ENCODE measurements at places on chromosomes 12 and 14.
A peak's percentile ranks its signal among the peaks of the same experiment; 100 is the strongest.

DNA sequence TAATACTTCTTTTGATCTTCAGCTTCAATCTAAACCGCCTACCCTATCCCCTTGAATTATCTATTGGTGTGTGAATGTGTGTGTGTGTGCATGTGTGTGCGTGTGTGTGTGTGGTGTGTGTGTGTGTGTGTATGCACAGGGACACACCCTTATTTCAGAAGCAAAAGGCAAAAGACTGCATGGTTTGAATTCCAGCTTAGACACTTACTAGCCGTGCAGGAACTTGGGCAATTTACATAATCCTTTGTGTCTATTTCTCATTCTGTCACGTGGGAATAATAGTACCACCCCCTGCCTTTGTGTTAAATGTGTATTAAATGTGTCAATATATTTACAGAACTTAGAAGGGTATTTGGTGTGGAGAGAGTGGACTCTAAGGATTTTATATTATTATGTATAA is 251.7 kb downstream of the TMEM132C start:
- no peaks in the 10 kb centered on the region for H3K27me3 ChIP-seq
- no peaks in the 10 kb centered on the region for H3K36me3 ChIP-seq
- no peak overlapping the region for H3K4me3 ChIP-seq
- no peaks in the 10 kb centered on the region for H3K4me1 ChIP-seq
- DNase-seq, result no peak

DNA sequence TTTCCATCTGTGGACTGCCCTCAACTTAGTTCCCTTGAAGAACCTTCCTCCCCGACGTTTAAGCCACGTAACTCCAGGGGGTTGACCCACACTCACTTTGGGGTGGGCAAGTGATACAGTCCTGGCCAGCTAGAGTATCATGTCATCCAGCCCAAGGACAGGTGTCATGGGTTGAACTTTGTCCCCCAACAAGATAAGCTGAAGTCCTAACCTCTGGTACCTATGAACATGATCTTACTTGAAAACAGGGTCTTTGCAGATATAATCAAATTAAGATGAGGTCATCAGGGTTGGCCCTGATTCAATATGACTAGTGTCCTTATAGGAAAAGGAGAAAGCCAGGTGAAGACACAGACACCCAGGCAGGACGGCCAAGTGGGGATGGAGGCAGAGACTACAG is 68.6 kb downstream of the ITPK1 start:
- peaks cover 37% of the 10 kb centered on the region for H3K4me1 ChIP-seq
- no peaks in the 10 kb centered on the region for H3K27me3 ChIP-seq
- H3K27ac ChIP-seq, result no peak overlapping the region

- H3K27me3 ChIP-seq, result no peaks in the 10 kb centered on the region
- no peak for DNase-seq
- H3K4me1 ChIP-seq, result no peaks in the 10 kb centered on the region
- H3K27ac ChIP-seq, result no peak overlapping the region
- H3K36me3 ChIP-seq, result no peaks in the 10 kb centered on the region
- H3K4me3 ChIP-seq, result no peak overlapping the region
Observed at GRCh38 chr12:70186436-70186835, 56.8 kb upstream of the CNOT2 start.

GRCh38 chr14:65336191-65336591 is 76.3 kb upstream of the FUT8 start:
- H3K4me1 ChIP-seq, result no peaks in the 10 kb centered on the region
- DNase-seq, result no peak
- no peaks in the 10 kb centered on the region for H3K27me3 ChIP-seq
- H3K27ac ChIP-seq, result no peak overlapping the region

GRCh38 chr12:83676781-83677295 is 990.1 kb downstream of the TMTC2 start:
- no peak for DNase-seq
- no peaks in the 10 kb centered on the region for H3K27me3 ChIP-seq
- H3K36me3 ChIP-seq, result no peaks in the 10 kb centered on the region
- H3K27ac ChIP-seq, result no peak overlapping the region
- no peaks in the 10 kb centered on the region for H3K4me1 ChIP-seq

- H3K27ac ChIP-seq, result peak overlapping the region; percentile 88
- DNase-seq, result no peak
- peaks cover 99% of the 10 kb centered on the region for H3K4me1 ChIP-seq
- H3K4me3 ChIP-seq, result no peak overlapping the region
- no peaks in the 10 kb centered on the region for H3K36me3 ChIP-seq
- H3K27me3 ChIP-seq, result no peaks in the 10 kb centered on the region
Observed at GRCh38 chr12:64670919-64671639, 60.8 kb downstream of the RASSF3 start.

GRCh38 chr12:12561371-12562015 is 1.2 kb downstream of the DUSP16 start:
- no peaks in the 10 kb centered on the region for H3K36me3 ChIP-seq
- H3K4me1 ChIP-seq, result no peaks in the 10 kb centered on the region
- peak overlapping the region; percentile 100 for H3K27ac ChIP-seq
- H3K4me3 ChIP-seq, result peak overlapping the region; percentile 70
- no peaks in the 10 kb centered on the region for H3K27me3 ChIP-seq

DNA sequence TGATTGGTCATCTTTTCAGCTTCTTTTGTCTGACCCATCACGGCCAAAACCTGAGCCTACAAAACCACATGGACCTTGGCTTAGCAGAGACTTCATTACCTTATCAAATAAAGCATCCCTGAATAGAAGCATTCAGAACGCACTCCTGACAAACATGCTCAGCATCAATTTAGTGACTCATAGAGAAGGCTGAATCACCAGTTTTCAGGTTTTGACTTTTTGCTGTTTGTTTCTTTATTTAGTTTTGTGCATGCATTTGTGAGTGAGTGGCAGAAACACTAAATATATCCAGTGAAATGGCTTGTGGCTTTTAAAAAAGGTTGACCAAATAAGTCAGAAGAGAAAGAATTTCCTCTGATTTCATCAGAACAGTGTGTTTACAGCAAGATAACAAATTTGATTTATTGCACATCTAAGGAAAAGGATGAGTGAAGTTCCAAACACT is 19.0 kb upstream of the OVCH1 start:
- H3K4me1 ChIP-seq, result no peaks in the 10 kb centered on the region
- no peak overlapping the region for H3K27ac ChIP-seq
- DNase-seq, result no peak
- H3K36me3 ChIP-seq, result peaks cover 39% of the 10 kb centered on the region

GRCh38 chr14:22887990-22888378 is 5.0 kb downstream of the REM2 start:
- peaks cover 27% of the 10 kb centered on the region for H3K4me1 ChIP-seq
- no peak overlapping the region for H3K27ac ChIP-seq
- peak overlapping the region; percentile 74 for H3K4me3 ChIP-seq
- no peaks in the 10 kb centered on the region for H3K27me3 ChIP-seq
- no peaks in the 10 kb centered on the region for H3K36me3 ChIP-seq
- peak; percentile 53 for DNase-seq

DNA sequence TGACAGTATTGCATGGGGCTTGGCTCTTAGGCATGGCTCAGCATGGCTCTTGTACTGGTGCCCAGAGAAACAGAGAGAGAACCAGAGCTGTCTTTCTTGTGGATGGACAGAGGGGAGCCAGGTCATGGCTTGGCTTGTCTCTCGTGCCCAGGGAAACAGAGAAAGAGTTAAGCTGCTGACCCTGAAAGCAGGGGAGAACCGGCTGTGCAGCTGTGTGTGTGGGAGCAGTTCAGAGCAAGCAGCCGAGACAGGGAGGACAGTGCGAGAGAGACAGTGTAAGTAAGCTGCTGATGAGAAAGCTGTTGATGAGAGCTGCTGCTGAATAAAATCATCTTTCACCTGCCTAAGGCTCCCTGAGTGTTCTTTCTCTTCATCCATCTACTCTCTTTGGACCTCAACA is 61.3 kb upstream of the DDHD1 start:
- H3K4me1 ChIP-seq, result no peaks in the 10 kb centered on the region
- no peak for DNase-seq
- H3K36me3 ChIP-seq, result no peaks in the 10 kb centered on the region
- no peak overlapping the region for H3K4me3 ChIP-seq
- H3K27me3 ChIP-seq, result no peaks in the 10 kb centered on the region
- no peak overlapping the region for H3K27ac ChIP-seq

GRCh38 chr14:77023001-77023996 is 5.2 kb downstream of the IRF2BPL start:
- no peaks in the 10 kb centered on the region for H3K27me3 ChIP-seq
- H3K36me3 ChIP-seq, result no peaks in the 10 kb centered on the region
- peak overlapping the region; percentile 82 for H3K4me3 ChIP-seq
- peak overlapping the region; percentile 97 for H3K27ac ChIP-seq
- DNase-seq, result no peak
- peaks cover 31% of the 10 kb centered on the region for H3K4me1 ChIP-seq

- no peak overlapping the region for H3K27ac ChIP-seq
- no peaks in the 10 kb centered on the region for H3K27me3 ChIP-seq
- H3K36me3 ChIP-seq, result no peaks in the 10 kb centered on the region
- H3K4me1 ChIP-seq, result peaks cover 3% of the 10 kb centered on the region
- DNase-seq, result peak; percentile 81
Observed at GRCh38 chr14:75561013-75561432, 17.4 kb upstream of the FLVCR2 start.

GRCh38 chr14:89067293-89067972 is 243.0 kb downstream of the TTC8 start:
- no peaks in the 10 kb centered on the region for H3K36me3 ChIP-seq
- DNase-seq, result no peak
- H3K4me3 ChIP-seq, result no peak overlapping the region
- no peak overlapping the region for H3K27ac ChIP-seq

DNA sequence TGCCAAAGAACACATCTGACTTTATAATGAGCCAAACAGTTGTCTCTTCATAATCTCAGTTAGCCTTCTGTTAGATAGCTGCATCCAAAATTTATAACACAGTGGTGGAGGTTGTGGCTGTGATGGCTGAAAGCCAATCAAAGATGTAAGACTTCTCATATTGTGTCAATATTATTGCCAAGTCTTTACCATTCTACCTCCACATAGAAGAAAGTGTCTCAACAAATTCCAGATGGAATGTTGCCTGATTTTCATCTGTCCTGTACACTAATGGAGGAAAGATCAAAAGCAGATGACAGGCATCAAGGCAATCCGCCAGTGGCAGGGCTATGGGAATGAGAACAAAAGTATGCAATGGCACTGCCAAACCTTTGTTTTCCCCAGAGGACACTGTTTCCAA is 813.1 kb upstream of the NOVA1 start:
- no peaks in the 10 kb centered on the region for H3K36me3 ChIP-seq
- H3K27ac ChIP-seq, result no peak overlapping the region
- no peak for DNase-seq
- no peak overlapping the region for H3K4me3 ChIP-seq
- no peaks in the 10 kb centered on the region for H3K27me3 ChIP-seq

GRCh38 chr14:53231171-53231570 is 78.0 kb upstream of the DDHD1 start:
- H3K4me1 ChIP-seq, result no peaks in the 10 kb centered on the region
- H3K27ac ChIP-seq, result no peak overlapping the region
- H3K36me3 ChIP-seq, result no peaks in the 10 kb centered on the region
- no peak for DNase-seq

DNA sequence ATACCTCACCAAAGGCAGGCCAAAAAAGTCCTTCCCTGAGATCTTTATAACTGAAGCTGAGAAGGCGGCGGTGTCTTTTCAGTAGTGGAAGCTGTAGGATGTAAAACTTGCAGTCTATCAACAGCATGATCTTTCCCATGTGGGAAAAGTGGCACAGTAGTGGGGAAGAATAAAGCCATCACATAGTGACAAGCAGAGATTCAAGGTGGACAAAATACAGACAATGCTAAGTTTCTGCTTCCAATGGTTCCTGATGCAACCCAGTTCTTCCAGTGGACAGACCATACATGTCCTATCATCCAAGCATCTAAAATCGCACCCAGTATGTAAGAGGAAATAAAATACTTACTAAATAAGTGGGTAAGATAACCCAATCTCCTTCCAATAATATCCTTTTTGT is 4.1 kb downstream of the RPS6KA5 start:
- no peaks in the 10 kb centered on the region for H3K4me1 ChIP-seq
- H3K27me3 ChIP-seq, result no peaks in the 10 kb centered on the region
- H3K27ac ChIP-seq, result no peak overlapping the region

- no peaks in the 10 kb centered on the region for H3K4me1 ChIP-seq
- DNase-seq, result no peak
- no peaks in the 10 kb centered on the region for H3K36me3 ChIP-seq
- no peak overlapping the region for H3K4me3 ChIP-seq
- H3K27me3 ChIP-seq, result no peaks in the 10 kb centered on the region
- H3K27ac ChIP-seq, result no peak overlapping the region
Observed at GRCh38 chr12:120055231-120056000, 61.1 kb downstream of the RAB35 start.

- no peak overlapping the region for H3K27ac ChIP-seq
- H3K36me3 ChIP-seq, result no peaks in the 10 kb centered on the region
- no peak overlapping the region for H3K4me3 ChIP-seq
- H3K27me3 ChIP-seq, result no peaks in the 10 kb centered on the region
- no peaks in the 10 kb centered on the region for H3K4me1 ChIP-seq
Observed at GRCh38 chr12:24909667-24910066, 39.2 kb downstream of the BCAT1 start.

- H3K27me3 ChIP-seq, result no peaks in the 10 kb centered on the region
- no peak overlapping the region for H3K27ac ChIP-seq
- no peak overlapping the region for H3K4me3 ChIP-seq
- no peaks in the 10 kb centered on the region for H3K4me1 ChIP-seq
Observed at GRCh38 chr14:23641915-23642588, 5.9 kb downstream of the DHRS2 start.

- H3K27me3 ChIP-seq, result peaks cover 94% of the 10 kb centered on the region
- no peak for DNase-seq
- H3K27ac ChIP-seq, result no peak overlapping the region
- no peaks in the 10 kb centered on the region for H3K36me3 ChIP-seq
Observed at GRCh38 chr12:102960766-102961465, 3.4 kb downstream of the ASCL1 start.

DNA sequence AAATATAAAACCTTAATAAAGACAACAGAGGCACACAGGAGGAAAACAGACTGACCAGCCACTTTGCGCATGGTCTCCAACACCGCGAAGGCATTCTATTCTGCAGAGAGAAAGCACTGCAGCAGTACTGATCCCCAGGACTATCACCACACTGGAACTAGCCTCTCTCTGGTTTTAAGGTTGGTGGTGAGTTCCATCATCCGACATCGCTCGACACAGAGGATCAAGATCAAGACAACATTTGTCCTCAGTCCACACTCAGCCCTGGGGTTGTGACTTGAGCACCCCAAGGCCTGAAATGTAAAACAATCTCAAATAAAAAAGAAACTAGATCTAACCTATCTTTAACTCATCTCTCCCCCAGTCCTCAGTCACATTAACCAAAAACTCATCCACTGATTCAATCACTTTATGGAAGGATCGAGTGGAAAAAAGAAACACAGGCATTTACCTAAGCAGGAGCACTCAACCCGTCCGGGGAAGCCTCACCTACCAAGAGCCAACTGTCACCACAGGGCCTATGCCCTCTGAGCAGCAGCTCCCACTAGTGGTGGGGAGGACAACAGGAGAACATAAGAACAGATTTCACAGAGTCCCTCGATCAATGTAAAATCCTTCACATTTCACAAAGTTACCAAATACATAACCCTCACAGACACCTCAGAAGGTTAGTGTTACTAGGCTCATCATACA is 17.7 kb downstream of the STXBP6 start:
- H3K36me3 ChIP-seq, result no peaks in the 10 kb centered on the region
- no peaks in the 10 kb centered on the region for H3K4me1 ChIP-seq

GRCh38 chr14:60253649-60254048 is 4.6 kb downstream of the PPM1A start:
- no peak overlapping the region for H3K27ac ChIP-seq
- no peaks in the 10 kb centered on the region for H3K36me3 ChIP-seq
- no peak for DNase-seq
- H3K4me3 ChIP-seq, result no peak overlapping the region
- no peaks in the 10 kb centered on the region for H3K27me3 ChIP-seq

- H3K27me3 ChIP-seq, result no peaks in the 10 kb centered on the region
- H3K4me3 ChIP-seq, result no peak overlapping the region
- H3K36me3 ChIP-seq, result no peaks in the 10 kb centered on the region
- H3K27ac ChIP-seq, result no peak overlapping the region
- DNase-seq, result no peak
Observed at GRCh38 chr14:44131861-44132260, 375.2 kb downstream of the FSCB start.
